ENCODE measurements at places on chromosomes 13 and 19. TPM values are rescaled to one million over a fixed set of nuclear protein-coding genes. Genes with fewer than 3 reads are reported as not detected.

Gene PTGIR
- 7.0 TPM for total RNA-seq

Gene ACTL9
- total RNA-seq: not detected

Gene MBD3L2
- total RNA-seq: not detected

Gene PALM
- total RNA-seq: 9.9 TPM

Gene AMER2
- not detected for total RNA-seq

Gene TBXA2R
- total RNA-seq: 1.8 TPM

Gene FXYD1
- total RNA-seq: not detected
